NCI-H1092 treated with DMSO at 0.1 percent for 48 hours (cell line): ENCODE measurements at places on chromosomes 11 and 22.

- peak; percentile 18 for DNase-seq
These were observed 4.1 kb upstream of the TBX1 start for GRCh38 chr22:19756288-19757128.

DNA sequence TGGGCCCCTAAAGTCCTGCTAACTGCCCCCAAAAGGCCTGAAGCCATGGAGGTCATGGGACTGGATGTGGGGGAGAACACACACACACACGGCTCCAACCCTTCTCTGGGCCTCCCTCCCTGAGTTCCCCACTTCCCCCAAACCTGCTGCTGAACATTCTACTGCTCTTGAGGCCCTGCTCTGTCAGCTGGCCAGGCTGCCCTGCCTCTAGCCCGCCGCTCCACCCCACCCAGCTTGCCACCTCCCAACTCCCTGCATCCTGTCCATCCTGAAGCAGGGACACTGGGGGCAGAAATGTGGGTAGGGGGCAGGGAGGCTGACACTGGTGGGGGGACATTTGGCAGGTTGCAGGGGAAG, 1.0 kb downstream of the KCNJ4 start:
- no peak for DNase-seq

DNA sequence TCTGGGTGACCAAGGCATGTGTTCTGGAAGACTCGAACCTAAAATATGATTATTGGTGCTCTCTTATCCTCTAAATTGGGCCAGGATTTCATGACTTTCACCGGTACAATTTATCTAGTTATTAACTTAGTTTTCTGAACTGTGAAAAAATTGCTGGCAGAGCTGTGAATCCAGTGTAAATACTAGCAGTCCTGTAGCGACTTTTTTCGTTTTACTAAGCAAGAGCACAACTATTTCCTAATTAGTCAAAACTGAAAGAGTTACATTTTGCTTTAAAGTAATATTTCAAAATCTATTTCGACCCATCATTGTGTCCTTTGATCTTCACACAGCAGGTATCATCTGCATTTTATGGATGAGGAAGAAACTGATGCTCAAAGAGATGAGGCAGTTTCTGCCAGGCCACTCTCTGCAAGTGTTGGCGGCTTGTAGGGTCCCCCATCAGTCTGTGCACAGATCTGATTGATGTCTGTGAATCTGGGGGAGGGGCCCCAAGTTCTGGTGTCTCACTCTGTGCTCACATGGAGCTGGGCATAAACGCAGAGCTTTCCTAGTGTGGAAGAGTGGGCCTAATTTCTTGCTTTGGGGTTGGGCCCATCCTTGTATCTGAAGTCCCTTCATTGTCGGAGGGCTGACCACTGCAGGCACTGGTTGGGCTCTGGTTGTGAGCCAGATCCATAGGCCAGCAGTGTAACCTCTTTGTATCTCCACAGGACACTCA, 1.4 kb upstream of the TRMT2A start:
- no peak for DNase-seq

GRCh38 chr22:20951932-20952380, 15.1 kb upstream of the AIFM3 start:
- no peak for DNase-seq

DNA sequence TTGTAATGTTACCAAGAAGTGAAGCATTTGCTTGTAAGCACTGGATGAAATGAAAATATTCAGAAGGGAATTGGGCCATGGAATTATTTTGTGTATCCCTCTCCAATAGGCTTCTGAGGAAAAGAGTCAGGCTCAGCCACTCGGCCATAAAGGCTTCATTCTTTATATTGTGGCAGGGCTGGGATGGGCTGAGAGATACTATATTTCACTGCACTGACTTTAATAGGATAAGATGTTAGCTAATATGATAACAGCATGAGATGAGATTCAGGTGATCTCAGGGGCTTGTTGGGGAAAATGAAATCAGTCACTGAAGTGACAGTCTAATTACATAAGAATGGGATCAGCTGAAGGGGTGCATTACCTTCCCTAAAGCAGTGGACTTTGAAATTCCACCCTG, 7.3 kb upstream of the TRIM44 start:
- no peak for DNase-seq

GRCh38 chr11:60862171-60862570, 5.2 kb upstream of the ZP1 start:
- no peak for DNase-seq

DNA sequence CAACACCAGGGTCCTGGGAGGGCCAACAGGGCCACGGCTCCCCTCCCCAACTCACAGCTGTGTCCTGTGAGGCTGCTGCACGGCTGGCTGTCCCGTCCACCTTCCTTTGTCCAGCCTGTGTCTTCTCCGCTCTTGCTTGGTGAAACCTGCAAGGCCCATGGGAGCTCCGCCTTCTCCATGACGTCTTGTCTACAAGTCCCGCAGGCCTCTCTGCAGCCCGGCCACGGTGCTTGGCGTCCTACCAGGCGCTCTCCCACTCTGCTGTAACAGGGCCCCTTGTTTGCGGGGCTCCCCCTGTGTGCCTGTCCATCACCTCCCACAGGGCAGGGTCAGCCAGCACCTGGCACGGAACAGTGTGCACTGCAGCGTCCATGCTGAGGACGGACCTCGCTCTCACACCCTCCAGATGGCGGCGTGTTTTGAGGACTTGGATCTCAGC, 866.8 kb downstream of the TBC1D22A start:
- DNase-seq: no peak

- DNase-seq: no peak
These were observed 1.5 kb downstream of the TMEM121B start for GRCh38 chr22:17119481-17120202.

DNA sequence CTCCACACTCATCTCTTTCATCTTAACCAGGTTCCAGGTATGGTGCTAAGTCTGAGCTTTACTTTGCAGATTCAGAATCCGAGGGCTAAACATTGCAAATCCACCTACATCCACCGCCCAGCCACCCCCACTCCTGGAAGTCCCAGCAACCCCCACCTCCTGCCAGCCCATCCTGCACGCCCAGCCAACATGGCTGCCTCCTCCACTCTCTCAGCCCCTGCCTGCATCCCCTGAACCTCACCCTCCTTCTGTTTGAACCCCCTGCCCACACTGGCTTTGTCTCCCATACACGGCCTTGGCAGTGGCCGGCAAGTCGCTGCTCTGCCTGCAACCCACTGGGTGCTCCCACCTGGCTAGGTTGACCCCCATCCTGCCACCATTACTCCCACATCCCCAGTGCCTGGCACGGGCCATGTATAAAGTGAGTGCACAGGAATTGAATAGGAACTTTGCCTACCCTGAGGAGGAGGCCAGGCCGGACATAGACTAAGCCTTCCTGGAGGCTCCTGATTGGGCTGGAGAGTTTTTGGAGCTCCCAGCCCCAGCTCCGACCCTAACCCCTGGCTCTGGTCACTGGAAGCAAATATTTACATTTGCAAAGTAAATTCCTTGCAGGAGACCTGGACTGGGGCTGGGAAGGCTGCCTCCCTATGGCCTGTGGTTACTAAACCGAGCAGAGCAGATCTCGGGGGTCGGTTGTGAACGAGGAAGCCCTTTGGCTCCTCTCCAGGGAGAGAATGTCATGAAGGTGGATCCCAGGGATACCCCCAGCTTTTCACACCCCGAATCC, 14.4 kb downstream of the EMID1 start:
- no peak for DNase-seq

- no peak for DNase-seq
These were observed 49.8 kb downstream of the SMCO4 start for GRCh38 chr11:93493252-93493897.

DNA sequence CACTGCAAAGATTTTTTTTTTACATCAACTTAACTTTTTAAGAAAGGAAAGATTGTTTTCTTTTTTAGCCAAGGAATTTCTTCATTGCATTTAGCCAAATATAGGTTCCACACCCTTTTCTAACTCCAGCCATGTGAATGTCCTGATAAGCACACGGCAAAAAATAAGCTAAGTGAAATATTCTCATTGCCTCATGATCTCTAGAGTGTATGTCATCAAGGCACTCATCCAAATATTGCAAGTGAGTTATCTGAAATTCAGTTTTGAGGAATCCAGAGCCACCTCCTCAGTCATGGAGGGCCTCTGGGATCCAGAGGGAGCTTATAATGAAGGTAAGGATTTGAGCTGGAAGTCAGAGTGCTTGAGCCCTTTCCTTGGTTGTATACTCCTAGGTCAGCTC, 80.0 kb downstream of the BLID start:
- DNase-seq: no peak

GRCh38 chr11:96112192-96113128, 188.6 kb upstream of the MTMR2 start:
- no peak for DNase-seq

DNA sequence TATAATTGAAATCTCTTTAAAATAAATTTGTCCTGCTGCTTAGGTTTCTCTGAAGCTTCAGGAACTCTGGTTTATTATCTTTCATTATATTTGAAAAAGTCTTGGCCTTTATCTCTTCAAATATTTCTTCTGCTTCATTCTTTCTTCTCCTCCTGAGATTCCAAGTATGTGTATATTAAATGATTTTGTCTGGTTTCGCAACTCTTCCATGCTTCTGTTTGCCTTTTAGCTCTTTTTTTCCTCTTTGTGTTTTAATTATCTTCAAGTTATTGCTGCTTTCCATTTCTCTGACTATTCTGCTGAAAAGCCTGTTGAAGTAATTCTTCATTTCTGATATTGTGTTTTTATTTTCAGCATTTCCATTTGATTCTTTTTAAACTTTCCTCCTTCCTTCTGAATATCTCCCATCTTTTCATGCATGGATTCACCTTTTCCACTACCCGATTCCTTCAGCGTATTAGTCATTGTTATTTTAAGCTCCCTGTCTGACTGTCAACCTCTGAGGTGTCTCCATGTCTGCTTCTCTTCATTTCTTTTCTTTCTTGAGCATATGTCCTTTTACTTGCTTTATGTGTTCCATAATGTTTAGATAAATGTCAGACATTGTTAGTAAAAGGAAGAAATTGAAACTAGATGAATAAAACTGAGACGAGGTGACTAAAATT, 46.6 kb upstream of the CTSC start:
- DNase-seq: no peak

DNA sequence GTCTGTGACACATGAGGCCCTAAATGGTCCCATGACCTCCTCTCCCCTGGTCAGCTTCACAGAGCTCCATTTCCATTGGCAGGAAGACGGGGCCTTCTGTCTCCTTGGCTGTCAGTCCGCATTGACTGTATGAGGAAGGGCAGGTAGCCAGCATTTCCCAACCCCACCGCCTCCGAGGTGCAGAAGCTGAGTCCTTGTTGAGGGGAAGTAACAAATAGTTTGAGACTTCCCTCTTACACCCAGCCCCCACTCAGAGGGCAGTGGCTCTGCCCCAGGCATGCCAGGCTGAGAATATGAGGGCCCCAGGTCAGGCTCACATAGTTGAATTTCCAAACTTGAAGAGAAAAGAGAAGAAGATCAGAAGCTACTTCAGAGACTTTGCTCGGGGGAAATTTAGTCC, 611.1 kb downstream of the BRD1 start:
- no peak for DNase-seq

DNA sequence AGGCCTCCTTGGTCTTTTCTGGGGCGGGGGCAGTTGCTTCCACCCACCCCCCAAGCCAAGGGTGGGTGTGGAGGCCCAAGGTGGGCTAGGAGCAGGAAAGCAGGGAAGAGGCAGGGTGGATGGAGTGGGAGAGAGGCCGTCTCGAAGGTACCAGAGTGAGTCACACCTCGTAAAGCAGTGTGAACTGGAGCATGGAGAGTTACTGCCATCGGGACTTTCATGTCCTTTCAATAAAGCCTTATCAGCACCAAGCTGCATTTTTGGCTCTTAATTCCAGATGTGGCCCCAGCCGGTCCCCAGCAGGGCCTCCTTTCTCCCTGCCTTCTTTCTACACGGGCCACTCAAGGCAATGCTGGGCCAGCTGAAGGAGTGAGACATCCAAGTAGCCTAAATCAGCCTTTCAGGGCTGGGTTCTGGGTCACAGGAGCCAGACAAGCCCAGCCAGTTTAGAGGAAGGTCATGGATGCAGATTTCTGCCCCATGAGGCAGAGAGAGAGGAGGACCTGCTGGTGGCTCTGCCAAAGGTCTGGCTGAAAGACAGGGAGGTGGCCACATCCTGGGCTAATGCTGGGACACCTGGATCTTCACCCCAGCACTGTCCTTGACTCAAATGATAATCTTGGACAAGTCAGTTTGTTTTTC, 59.0 kb upstream of the CD82 start:
- no peak for DNase-seq

DNA sequence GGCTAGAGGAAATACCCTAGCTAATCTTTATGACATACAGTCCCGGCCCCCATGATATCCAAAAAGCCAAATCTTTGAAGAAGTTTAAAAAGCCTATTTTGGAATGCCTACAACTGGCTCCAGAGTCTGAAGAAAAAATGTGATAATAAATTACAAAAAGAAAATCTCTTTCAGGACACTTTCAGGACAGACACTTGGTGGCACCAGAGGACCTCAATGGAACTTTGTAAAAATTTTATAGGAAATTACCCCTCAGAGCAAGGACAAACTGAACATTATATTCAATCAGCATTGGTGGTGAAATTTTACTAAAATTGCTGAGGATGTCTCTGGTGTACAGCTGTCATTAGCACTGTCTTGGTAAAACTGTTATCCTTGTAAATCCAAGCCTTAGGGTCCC, 81.0 kb downstream of the CCDC73 start:
- DNase-seq: no peak

DNA sequence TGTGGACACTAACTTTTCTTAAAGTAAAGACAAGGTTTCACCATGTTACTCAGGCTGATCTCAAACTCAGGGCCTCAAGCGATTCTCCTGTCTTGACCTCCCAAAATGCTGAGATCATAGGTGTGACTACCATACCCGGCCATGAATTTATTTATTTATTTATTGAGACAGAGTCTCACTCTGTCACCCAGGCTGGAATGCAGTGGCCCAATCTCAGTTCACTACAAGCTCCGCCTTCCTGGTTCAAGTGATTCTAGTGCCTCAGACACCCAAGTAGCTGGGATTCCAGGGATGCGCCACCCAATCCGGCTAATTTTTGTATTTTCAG, 29.7 kb upstream of the PCF11 start:
- no peak for DNase-seq

DNA sequence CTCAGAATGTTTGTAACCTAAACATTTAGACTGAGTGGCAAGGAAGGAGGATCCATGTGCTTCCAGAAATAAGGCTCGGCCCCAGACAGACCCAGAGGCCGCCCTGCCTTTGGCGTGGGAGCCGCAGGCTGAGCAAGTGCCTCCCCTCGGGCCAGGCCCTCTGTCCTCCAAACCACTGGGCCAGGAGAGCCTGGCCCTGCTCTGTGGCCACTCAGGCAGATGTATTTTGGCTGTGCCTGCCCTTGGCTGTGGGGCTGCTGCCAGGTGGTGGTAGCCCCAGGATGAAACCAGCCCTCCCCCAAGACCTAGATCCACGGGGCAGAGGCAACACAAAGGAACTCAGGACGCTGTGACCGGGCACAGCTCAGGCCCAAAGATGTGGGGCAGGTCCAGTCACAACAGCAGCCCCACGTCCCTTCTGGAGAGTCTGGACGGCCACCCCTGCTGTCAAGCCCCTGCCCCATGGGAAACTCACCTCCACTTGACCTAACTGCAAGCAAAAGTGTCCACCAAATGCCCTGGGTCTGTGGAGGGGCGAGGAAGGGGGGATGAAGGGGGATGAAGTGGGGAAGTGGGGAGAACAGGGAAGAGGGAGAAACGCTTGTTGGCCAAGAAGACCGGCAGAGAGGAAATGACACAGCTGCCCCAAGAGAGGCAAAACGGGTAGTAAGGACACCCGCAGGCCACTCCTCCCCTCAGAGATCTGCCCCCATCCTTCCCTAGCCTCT, 24.0 kb downstream of the PISD start:
- no peak for DNase-seq

GRCh38 chr11:126175393-126175792, 36.1 kb downstream of the RPUSD4 start:
- no peak for DNase-seq
